Activated T-helper 1 cell treated with anti-CD3 and anti-CD28 coated beads, Interleukin-2, amount 50 U/mL, for 16 hours (primary cell): ENCODE measurements at places on chromosomes 16 and 17.

DNA sequence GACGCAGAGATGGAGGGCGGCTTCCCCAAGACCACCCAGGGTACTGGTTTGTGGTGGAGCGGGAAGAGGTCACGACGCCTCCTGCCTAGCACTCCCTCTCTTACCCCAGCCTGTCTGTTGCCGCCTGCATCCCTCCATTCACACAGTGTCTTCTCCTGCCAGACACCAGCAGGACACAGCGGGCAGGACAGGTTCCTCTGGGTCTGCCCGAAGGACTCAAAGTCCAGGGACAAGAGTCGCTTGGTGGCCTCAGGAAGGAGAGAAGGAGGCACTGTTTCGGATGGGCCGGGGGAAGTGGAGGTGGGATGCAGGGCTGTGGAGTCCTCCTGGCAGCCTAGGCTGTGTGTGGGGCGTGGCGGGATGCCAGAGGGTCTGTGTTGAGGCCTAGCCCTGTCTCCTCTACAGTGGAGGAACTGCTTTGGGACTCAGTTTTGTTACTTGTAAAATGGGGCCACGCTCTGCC lies 19.6 kb upstream of the TNS4 start:
- DNase-seq, result no peak

DNA sequence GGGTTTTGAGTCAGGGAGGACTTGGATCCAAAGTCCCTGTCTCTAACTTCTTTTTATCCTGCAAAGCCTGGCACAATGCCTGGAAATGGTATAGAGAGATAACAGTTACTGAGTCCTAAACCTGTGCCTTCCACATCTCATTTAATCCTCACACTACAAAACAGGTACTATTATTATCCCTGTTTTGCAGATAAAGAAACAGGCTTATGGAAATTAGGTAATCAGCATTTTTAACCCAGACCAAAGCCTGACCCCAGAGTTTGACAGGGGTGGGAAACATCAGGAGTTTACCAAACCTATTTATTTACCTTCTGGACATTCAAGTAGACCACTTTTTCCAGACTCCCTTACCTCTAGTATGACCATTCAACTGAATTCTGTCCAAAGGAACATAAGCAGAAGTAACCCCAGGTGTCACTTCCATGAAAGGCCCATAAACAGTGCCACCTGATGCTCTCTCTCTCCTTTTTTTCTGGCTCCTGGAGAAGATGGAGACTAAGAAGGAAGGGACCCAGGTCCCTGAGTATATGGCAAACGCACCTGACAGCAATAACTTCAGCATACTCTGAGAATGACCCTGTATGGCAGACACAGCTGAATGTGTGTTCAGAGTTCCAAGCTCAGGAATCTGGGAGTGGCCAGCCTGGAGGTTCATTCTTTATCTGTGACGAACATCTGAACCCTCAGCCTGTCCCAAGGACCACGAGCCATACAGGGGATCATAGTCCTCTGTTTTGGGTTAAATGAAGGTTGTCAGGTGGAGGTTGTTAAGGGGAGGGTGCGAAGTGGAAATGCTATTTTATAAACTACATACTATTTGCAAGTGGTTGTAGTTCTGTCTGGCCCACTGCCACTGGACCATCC lies 62.7 kb downstream of the HLF start:
- DNase-seq, result no peak

DNA sequence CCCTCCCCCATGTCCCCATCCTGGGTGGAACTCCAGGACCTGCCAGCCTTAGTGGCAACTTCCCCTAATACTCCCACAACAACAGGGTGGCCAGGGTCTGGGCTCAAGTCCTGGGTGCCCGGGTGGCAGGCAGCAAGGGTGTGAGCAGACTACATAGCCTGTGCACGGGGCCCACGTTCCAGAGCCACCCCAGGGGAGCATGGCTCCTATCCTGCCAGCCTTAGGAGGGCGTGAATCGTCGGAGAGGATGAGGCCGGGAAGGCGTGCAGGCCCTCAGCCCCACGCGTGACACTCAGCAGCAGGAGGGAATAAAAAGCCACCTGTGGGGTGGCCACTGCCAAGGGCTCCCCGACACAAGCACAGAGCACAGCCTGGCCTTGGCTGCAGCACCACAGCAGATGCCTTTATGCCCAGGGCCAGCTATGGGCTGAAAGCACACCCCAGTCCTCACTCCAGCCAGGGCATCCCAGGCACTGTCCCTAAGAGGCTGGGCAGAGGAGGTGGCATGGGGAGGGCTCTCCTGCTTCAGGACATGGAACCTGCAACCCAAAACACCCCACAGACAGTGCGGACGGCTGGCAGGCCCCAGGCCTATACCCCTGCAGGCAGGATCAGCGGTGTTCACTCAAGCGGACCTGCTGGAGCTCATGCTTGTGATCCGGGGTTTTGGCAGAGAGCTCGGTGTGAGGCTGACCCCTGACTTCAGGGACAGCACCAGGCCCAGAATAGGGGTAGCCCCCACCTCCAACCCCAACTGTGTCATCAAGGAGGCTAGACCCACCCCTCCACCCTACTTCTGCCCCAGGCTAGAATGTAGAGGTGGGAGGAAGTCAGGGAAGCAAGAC lies 2.7 kb downstream of the BCAR1 start:
- DNase-seq, result no peak

GRCh38 chr16:84973236-84973635 lies 38.1 kb downstream of the ZDHHC7 start:
- DNase-seq, result no peak

DNA sequence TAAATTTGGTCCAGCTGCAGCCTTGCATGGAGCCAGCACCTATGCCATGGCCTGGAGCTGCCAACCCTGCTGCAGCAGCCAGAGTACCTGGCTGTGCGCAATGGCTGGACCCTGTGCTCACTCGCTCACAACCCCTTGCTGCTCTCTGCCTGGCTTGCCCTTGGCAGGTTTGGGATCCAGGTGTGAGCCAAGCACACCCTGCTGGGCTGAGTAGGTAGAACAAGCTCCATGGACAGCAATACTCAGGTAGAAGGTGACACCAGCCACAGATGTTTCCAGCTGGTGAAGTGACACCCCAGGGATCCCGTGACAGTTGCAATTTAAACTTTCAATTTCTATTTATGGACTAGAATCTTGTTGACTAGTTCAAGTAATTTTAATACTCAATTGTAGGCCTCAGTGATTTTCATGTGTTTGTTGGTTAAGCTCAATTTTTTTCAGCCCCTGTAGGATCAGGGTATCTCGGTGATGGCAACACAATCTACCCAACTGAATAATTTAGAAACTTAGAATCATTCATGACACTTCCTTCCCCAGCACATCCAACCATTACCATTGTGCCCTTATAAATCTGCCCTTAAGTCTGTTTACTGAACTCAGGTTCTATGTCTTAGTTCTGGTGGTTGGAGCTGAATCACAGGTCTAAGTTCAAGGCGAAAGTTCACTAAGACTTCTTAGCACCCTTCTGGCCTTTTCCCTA lies 480.0 kb downstream of the PMP22 start:
- DNase-seq, result no peak

- DNase-seq, result no peak
Observed at GRCh38 chr17:46191322-46192188, 1.7 kb downstream of the KANSL1 start.
